Eye (tissue), 1 donor: ENCODE measurements at places on chromosomes 1 and 21.

GRCh38 chr1:47894410-47895278 lies 102.5 kb downstream of the TRABD2B start:
- DNase-seq = peak; percentile 34

- DNase-seq = no peak
These were observed 154.0 kb upstream of the WNT4 start for GRCh38 chr1:22296701-22297591.

GRCh38 chr1:114113411-114114184 lies 40.1 kb downstream of the SYT6 start:
- DNase-seq = no peak

DNA sequence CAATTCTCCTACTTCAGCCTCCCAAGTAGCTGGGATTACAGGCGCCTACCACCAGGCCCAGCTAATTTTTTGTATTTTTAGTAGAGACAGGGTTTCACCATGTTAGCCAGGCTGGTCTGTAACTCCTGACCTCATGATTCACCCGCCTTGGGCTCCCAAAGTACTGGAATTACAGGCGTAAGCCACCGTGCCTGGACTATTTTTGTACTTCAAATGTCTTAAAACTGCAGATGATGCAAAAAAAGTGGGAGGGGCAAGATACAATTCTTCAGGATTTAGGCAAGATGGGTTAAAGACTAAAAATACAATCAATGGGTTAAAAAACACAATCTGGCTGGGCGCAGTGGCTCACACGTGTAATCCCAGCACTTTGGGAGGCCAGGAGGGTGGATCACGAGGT lies 4.7 kb downstream of the SCAF4 start:
- DNase-seq = no peak

DNA sequence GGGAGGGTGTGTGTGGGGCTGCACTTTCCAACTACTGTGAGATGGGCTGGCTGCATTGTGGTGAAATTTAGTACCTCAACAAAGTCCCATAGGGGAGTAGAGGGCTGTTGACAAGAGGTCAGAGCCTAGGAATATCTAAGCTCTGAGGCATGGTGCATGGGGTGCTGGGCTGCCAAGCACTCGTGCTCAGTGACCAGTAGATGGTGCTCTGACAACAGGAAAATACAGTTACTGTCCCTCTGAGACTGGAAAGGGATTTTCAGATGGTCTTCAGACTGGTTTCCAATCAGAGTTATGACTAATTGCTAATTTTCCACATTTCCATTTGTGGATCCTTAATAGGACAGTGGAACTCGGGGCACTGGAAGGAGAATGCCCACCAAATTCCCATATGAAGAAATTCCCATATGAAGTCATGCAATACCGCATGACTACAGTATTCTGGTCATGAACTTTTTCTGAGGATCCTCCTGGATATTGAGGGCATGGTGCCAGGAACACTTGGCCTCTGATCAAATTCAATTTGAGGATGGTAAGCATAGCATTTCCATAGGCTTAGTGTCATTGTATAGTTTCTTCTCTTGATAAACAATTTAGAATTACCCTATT lies 4.1 kb upstream of the CACNA1E start:
- DNase-seq = peak; percentile 90

DNA sequence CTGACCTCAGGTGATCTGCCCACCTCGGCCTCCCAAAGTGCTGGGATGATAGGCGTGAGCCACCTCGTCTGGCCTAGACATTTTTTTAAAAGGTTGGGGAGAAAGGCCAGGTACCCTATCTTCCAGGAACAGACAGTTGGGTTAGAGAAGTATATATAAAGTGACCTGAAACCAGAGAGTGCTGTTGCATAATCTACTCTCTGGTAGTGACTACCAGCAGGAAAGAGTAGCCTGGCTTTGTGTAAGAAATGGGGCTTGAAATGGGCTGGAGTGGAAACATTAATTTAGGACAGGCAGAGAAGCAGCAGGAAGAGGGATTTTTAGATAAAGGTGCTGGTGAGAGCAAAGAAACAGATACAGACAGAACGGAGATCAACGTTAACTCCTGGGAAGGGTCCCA lies 125.8 kb upstream of the HOOK1 start:
- no peak for DNase-seq

- DNase-seq = no peak
These were observed 69.8 kb upstream of the PGBD5 start for GRCh38 chr1:230495891-230496385.
